ENCODE measurements at places on chromosomes 2 and 18. TPM values are rescaled to one million over a fixed set of nuclear protein-coding genes. Genes with fewer than 3 reads are reported as not detected.

Gene PPIL3
- total RNA-seq, result 15.4 TPM

Gene C2orf42
- 6.2 TPM for total RNA-seq

Gene MDH1B
- total RNA-seq, result 0.60 TPM

Gene STPG4
- not detected for total RNA-seq

DNA sequence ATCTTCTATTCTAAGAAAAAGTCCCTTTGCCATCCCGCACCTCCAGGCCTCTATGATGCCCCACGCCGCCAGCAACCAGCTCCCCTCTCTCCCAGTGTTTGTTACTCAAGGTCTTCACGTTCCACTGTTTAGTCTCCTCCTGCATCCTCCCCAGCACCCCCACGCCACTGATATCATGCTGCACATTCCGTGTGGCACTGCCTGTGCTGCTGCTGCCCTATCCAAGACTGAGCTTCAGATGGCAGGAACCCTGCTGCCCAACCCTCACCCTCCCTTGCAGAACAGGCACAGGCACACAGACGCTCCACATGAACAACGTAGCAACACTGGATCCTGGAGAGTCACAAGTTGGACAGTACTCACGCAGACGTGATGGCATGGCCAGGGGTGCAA lies 35.3 kb downstream of the MYO5B start:
- peaks cover 3% of the 10 kb centered on the region for H3K27me3 ChIP-seq
- H3K36me3 ChIP-seq, result no peaks in the 10 kb centered on the region
- DNase-seq, result no peak
- no peaks in the 10 kb centered on the region for H3K4me1 ChIP-seq

GRCh38 chr2:96881349-96882195 lies 11.7 kb upstream of the SEMA4C start:
- no peaks in the 10 kb centered on the region for H3K36me3 ChIP-seq
- no peak overlapping the region for H3K27ac ChIP-seq
- no peaks in the 10 kb centered on the region for H3K27me3 ChIP-seq
- H3K4me1 ChIP-seq, result peaks cover 15% of the 10 kb centered on the region
- DNase-seq, result peak; percentile 56

DNA sequence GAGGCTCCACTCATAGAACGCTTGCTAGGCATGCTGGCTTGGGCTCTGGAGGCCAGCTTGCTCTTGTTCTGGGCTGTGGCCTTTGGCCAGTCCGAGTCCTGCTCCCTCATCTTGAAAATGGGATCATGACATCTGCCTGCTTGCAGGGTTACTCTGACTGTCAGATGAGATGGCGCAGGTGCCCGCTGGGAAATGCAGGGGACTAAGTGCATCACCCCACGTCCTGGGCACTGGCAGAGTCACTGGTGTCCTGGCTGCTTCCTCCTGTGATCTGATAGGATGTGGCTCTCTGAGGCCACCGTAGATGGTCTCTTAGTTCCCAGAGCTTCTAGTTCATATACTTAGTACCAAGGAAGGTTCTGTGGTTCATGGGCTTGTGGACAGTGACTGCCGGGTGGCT lies 18.5 kb downstream of the LDLRAD4 start:
- DNase-seq, result no peak
- peaks cover 6% of the 10 kb centered on the region for H3K4me1 ChIP-seq
- H3K4me3 ChIP-seq, result no peak overlapping the region
- no peaks in the 10 kb centered on the region for H3K36me3 ChIP-seq
- H3K27me3 ChIP-seq, result no peaks in the 10 kb centered on the region

DNA sequence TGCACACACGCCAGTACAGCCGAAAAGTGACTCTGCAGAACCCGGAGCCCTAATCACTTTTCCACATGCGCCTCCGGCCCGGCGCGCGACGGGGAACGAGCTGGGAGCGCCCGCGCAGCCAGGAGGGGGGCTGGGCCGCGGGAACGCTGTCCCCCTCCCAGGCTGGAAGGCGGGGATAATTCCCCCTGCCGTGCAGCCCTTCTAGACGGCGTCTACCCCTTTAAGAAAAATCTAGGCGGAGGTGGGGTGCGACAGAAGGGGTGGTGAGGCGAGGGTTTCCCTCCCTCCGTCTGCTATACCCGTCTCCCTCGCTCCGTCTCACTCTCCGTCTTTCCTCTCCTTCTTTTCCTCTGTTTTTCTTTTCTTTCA lies 2.4 kb downstream of the CYP26B1 start:
- H3K36me3 ChIP-seq, result no peaks in the 10 kb centered on the region
- peaks cover 38% of the 10 kb centered on the region for H3K4me1 ChIP-seq
- H3K27ac ChIP-seq, result peak overlapping the region; percentile 75
- H3K27me3 ChIP-seq, result peaks cover 15% of the 10 kb centered on the region
- peak overlapping the region; percentile 57 for H3K4me3 ChIP-seq
- DNase-seq, result peak; percentile 62

DNA sequence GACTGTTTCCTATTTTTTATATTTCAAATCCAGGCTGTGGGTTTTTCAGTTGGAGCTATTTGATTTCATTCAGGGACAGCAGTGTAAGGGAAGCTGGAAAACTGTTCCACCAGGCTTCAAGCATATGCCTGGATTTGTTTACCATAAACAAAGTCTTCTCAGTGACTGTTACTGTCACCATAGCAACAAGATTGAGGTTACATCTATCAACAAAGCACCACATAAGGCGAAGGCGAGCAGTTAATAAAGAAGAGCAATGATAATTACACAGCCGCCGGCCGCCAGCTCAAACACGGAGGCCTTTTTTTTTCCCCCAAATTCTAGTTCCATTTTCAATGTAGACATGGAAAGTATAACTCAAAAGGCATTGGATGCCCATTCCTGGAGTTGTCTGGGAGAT lies 553.7 kb upstream of the SYT4 start:
- no peak overlapping the region for H3K4me3 ChIP-seq
- H3K27me3 ChIP-seq, result no peaks in the 10 kb centered on the region
- H3K36me3 ChIP-seq, result no peaks in the 10 kb centered on the region
- no peak for DNase-seq
- H3K27ac ChIP-seq, result no peak overlapping the region
- H3K4me1 ChIP-seq, result no peaks in the 10 kb centered on the region

DNA sequence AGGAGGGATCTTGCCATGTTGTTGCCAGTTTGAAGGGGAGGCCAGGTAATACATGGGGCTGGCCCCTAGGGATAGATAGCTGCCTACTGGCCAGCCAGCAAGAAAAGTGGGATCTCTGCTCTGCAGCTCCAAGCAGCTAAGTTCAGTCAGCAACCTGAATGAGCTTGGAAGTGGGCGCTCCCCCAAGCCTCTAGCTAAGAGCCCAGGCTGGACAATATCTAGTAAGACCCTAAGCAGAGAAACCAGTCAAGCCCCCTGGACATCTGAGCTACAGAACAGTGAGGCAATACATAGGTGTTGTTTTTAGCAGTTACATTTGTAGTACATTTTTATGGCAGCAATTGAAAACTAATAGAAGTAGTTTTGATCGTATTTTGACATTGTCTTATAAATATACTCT lies 409.8 kb upstream of the SMIM21 start:
- no peak overlapping the region for H3K4me3 ChIP-seq
- H3K4me1 ChIP-seq, result no peaks in the 10 kb centered on the region
- H3K27ac ChIP-seq, result no peak overlapping the region

DNA sequence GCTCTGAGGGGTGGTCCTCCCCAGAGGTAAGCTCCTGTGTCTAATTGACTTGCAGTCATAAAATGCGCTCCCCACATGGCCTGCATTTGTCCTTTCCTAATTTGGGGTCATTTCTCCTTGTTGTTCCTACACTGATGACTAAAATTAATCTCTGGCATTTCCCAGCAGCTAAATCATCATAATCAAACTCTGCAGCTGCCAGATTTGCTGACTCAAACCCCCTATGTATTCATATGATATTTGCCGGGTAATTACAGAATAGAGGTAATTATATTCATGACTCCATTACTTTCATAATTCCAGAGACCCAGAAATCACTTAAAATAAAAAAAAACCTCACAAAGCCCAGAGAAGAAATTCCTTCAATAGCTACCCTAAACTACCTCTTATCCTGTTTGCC lies 331.4 kb upstream of the KLHL29 start:
- no peak overlapping the region for H3K4me3 ChIP-seq
- no peaks in the 10 kb centered on the region for H3K4me1 ChIP-seq
- no peaks in the 10 kb centered on the region for H3K27me3 ChIP-seq
- no peaks in the 10 kb centered on the region for H3K36me3 ChIP-seq
- H3K27ac ChIP-seq, result no peak overlapping the region

- no peak overlapping the region for H3K4me3 ChIP-seq
- no peaks in the 10 kb centered on the region for H3K27me3 ChIP-seq
- no peak for DNase-seq
- H3K27ac ChIP-seq, result no peak overlapping the region
- no peaks in the 10 kb centered on the region for H3K36me3 ChIP-seq
- H3K4me1 ChIP-seq, result no peaks in the 10 kb centered on the region
These were observed 999.7 kb upstream of the PIK3C3 start for GRCh38 chr18:40955351-40955750.

DNA sequence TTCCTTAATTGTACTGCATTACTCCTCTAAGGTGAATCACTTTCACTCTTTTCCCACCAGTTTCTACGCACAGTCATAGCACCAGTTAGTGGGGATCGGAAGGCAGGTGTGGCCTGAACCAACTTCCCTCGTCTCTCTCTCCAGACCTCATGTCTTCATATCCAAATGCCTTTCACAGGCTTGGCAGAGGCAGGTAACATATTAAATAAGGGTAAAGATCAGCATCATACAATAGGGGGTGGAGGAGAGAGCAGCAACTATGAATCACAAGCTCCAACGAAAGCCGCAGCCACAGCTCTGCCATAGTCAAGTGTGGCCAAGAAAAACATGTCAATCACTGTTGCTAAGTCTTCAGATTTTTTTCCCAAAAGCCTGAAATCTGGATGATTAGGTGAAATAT lies 40.3 kb downstream of the AP1S3 start:
- no peaks in the 10 kb centered on the region for H3K4me1 ChIP-seq
- H3K4me3 ChIP-seq, result no peak overlapping the region
- no peak overlapping the region for H3K27ac ChIP-seq
- DNase-seq, result no peak

DNA sequence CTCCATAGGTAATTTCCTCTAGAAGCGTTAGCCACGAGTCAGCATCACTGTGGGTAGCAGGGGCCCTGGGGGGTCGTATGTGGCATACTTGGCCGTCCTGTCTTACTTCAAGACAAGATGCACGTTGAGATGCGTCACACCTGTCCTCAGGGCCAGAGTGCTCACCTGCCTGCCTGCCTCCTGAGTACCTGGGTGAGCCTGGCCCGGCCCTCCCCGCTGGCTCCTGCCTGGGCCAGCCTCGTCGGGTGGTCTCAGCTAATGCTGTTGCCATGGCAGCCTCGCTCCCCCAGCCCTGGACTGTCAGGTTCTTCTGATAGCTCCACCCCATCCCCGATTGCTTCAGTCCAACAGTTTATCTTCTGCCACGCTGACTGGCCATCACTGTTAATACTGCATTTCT lies 232.4 kb downstream of the GBX2 start:
- no peaks in the 10 kb centered on the region for H3K4me1 ChIP-seq
- H3K36me3 ChIP-seq, result peaks cover 12% of the 10 kb centered on the region
- no peaks in the 10 kb centered on the region for H3K27me3 ChIP-seq
- H3K4me3 ChIP-seq, result no peak overlapping the region
- DNase-seq, result no peak
- H3K27ac ChIP-seq, result no peak overlapping the region

- no peak overlapping the region for H3K4me3 ChIP-seq
- no peaks in the 10 kb centered on the region for H3K36me3 ChIP-seq
- no peaks in the 10 kb centered on the region for H3K27me3 ChIP-seq
- DNase-seq, result no peak
- no peak overlapping the region for H3K27ac ChIP-seq
These were observed 426.3 kb upstream of the PKDCC start for GRCh38 chr2:41621563-41621962.

DNA sequence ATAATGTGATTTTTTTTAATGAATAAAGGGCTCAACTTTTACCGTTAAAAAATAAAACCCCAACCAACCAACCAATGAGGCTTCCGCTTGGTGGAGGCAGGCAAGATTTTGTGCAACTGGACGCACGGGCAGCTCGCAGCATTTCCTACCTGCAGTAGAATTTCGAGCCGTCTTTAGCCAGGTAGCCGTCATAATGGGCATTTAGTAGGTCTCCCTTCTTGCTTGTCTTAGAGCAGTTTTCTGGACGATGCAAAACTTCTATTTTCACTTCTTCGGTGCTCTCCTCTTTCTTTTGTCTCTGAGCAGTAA lies 316 bp downstream of the FKBP7 start:
- DNase-seq, result no peak
- no peaks in the 10 kb centered on the region for H3K27me3 ChIP-seq
- peak overlapping the region; percentile 65 for H3K4me3 ChIP-seq
- no peaks in the 10 kb centered on the region for H3K36me3 ChIP-seq
- peak overlapping the region; percentile 95 for H3K27ac ChIP-seq

- no peak overlapping the region for H3K27ac ChIP-seq
- DNase-seq, result no peak
- H3K27me3 ChIP-seq, result no peaks in the 10 kb centered on the region
These were observed 70.3 kb downstream of the SCN1A start for GRCh38 chr2:166057370-166058164.

DNA sequence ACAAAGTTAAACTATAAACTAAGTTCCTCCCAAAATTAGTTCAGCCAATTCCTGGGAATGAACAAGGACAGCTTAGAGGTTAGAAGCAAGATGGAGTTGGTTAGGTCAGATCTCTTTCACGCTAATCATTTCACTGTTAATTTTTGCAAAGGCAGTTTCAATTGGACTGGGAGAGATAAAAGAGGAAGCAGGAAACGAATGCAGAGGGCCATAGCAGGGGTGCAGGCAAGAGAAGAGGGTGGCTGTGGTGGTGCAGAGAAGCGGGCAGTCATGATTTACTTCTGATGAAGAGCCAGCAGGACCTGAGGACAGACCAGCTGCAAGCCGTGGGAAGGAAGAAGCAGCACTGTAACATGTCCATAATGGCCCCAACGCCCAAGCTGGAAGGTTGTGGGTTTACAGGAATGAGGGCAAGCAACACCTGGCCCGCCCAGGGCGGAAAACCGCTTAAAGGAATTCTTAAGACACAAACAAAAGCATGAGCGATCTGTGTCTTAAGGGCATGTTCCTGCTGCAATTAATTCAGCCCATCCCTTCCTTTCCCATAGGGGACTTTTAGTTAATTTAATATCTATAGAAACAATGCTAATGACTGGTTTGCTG lies 4.1 kb upstream of the RMP24 start:
- no peak overlapping the region for H3K27ac ChIP-seq
- H3K27me3 ChIP-seq, result no peaks in the 10 kb centered on the region
- H3K36me3 ChIP-seq, result no peaks in the 10 kb centered on the region
- H3K4me3 ChIP-seq, result no peak overlapping the region

DNA sequence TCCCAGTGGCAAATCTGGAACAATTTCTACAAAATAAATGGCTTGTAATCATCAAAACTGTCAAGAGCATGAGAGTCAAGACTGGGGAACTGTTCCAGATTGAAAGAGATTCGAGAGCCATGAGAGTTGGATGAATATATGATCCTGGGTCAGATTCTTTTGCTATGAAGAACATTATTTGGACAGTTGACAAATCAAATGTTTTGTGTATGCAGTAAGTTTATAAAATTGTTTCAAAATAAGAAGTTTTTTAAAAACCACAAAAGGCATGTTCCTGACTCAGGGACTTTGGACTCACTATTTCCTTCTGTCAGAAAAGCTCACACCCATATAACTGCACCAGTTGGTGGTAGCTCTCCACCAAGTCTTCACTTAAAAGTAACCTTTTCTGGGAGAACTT lies 38.5 kb downstream of the ROCK2 start:
- H3K4me1 ChIP-seq, result peaks cover 7% of the 10 kb centered on the region
- no peak for DNase-seq
- no peaks in the 10 kb centered on the region for H3K36me3 ChIP-seq
- no peak overlapping the region for H3K27ac ChIP-seq

- H3K4me3 ChIP-seq, result peak overlapping the region; percentile 54
- DNase-seq, result no peak
- H3K4me1 ChIP-seq, result no peaks in the 10 kb centered on the region
- H3K27me3 ChIP-seq, result peaks cover 47% of the 10 kb centered on the region
- H3K36me3 ChIP-seq, result no peaks in the 10 kb centered on the region
These were observed 222.6 kb downstream of the INSIG2 start for GRCh38 chr2:118310681-118311429.

Measured in heart left ventricle (tissue), 16 donors.